ENCODE measurements at places on chromosomes 2 and 18.

- DNase-seq: no peak
Observed at GRCh38 chr2:121944072-121944831, 188.8 kb downstream of the TSN start.

DNA sequence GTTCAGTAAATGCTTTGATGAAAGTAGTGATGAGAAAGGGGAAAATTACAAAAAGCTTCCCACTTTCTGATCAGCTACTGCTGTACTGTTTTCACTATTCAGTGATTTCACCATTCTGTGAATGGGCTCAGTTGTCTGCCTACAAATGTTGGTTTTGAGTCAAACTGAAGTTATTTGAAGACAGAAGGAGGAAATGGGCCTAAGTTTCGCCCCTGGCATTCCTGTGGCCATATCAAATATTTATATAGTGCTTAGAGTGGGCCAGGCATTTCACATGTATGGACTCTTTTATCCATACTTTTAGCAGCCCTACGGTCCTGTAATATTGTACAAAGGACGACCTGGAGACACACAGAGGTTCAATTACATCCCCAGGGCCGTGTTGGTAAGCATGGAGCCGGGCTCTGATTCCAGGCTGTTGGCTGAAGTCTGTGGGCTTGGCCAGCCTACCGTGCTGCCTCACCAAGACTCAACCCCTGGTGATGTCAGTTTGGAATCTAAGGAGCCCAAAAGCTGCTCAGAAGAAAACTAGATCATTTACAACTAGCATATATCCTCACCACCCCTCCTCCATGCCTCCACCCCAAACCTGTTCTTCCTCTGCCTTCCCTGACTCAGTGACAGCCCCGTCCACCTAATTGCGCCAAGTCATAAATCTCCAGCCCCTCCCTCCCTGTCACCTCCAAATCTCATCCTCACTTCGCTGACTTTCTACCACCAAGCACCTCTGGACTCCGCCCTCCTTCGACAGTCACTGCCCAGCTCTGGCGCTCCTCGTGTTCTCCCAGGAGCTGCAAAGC, 10.1 kb upstream of the GRHL1 start:
- no peak for DNase-seq

GRCh38 chr2:126896471-126896870, 2.2 kb upstream of the TEX51 start:
- no peak for DNase-seq

DNA sequence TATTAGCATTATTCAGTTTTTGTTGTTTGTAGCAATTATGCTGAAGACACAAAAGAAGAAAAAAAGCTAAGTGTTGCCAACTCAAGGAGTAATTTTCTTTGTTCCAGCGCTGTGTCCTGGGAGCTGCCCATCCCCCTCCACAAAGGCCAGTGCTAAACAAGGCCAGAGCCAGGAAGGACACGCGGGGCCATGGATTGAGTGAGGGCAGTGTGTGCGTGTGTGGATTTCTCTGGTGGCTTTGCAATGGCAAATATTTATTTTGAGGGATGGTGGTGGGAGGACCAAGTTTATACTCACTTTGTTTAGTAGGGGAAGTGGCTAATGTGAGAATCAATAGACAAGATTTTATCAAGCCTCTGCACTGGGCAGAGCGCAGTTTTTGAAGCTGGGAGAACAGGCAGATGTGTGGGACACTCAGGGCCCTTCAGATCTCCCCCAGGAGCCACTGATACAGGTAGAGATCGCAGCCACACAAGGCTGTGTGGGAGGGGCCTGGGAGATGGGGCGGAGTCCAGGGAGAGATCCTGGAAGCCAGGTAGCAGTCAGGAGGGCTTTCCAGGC, 11.4 kb downstream of the AGAP1 start:
- DNase-seq: no peak

DNA sequence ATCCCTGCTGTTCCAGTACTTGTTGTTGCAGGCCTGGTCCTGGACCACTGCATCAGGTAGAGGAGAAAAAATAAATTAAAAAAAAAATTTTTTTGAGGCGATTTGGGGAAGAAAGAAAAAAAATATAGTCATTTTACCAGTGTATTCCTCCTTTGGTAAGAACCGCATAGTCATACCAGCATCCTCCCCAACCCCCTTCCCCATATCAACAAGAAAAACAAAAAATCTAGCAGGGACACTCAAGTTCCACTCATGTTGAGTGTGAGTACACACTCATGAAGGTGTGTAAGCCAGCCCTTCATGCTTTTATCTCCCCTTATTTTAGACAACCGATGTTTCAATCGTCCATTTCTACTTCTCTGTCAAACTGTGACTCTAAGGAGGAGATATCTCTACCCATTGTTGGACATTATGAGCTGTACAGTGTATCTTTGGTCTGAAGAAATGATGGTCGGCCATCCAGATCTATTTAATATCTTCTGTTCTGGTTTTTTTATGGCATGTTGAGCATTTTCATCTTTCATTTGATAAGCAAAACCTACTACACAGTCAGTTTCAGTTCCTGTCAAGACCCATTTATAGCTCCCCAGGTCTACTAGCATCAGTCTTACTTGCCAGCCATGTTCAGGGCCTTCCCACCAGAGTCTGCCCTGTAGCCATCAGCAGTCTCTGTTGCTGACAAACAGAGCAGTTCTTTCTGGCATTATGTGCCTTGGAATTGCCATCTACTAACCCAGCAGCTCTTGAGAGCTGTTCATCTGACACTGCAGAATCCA, 20.0 kb downstream of the ELP2 start:
- no peak for DNase-seq

- DNase-seq: no peak
Observed at GRCh38 chr18:76589316-76589715, 94.3 kb upstream of the ZNF516 start.
